ENCODE measurements at places on chromosomes 1 and 21. TPM values are rescaled to one million over a fixed set of nuclear protein-coding genes. Genes with fewer than 3 reads are reported as not detected.

Gene CCDC185
- not detected for total RNA-seq

DNA sequence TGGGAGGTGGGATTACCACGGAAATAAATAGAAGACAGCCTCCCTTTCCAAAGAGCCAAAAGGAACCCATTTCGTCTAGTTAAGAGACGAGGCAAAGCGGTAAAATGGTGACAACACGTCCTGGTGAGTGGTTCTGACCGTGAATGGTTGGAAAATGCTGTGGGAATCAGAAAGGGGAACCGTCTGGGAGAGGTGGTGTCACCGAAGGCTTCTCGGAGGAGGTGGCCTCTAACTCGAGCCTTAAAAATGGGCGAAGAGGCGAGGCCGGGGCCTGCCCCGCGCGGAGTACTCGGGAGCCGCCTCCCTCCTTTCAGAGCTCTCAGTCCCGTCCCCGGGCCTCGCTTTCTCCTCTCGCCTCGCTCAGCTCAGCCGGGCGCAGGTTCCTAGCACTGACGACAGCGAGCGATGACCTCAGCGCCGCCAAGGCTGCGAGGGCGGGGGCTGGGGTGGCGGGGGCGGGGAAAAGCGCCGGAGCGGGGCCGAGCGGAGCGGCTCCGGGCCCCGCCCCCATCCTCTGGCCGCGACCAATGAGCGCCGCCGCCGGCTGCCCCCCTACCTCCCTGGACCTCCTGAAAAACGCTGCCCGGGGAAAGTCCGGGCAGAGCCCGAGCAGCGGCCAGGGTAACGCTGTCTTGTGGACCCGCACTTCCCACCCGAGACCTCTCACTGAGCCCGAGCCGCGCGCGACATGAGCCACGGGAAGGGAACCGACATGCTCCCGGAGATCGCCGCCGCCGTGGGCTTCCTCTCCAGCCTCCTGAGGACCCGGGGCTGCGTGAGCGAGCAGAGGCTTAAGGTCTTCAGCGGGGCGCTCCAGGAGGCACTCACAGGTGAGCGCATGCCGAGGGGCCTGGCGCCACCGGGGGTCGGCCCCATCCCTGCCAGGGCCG is at the start of gene BTG2:
BTG2 (plus strand) TSS at position 601 of the 890 bp plus-strand sequence; CDS start at position 689, 88 bp downstream.
- DNase-seq = peak; percentile 98

DNA sequence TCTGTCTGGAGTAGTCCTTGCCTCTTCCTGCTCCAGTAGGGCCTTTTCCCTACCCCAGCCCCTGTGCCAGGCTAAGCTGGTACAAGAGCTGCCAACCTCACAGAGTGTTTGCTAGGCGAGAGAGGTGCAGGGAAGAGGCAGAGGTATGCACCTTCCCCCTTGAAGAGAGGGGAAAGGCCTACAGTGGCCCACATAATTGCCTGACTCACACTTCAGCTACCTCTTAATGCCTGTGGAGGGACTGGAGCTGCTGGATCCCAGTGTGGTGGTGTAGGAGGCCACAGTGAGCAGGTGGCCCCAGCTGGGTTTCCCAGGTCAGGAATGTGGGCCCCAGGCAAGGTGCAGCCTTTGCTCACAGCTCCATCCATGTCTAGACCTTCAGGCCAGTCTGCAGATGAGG is 3.3 kb upstream of the CCDC28B start:
- no peak for DNase-seq

DNA sequence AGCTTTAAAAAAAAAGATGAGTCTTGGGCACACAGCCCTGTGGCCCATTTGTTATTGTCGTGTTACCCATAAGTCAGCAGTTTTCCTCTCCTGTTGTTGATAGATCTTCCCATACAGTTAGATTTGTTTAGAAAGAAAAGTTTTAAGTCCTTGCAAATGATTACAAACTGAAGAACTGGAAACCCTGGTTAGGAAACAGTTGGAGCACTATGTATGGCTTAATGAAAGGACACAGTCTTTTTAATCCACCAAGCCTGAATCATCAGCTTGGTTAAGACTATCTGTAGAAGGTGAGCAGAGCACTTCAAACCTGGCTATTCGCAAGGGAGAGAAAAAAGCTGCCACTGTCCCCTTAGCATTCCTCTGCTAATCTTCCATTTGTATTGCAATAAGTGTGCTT is 241.0 kb downstream of the DISC1 start:
- no peak for DNase-seq

DNA sequence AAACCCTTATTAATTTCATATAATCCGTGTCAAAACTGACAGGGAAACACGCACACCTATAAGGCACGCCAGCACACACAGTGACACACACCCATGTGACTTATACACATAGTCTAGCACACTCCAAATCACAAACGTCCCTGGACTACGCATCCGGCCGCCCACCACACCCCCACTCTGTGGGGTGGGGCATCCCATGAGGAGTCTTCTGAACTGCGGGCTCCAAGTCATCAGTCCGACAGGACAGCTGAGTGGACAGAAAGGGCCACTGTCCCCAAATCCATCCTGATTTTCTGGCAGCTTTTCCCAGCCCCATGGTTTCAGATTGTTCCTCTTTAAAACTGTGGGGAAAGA is 829 bp downstream of the PEA15 start:
- peak; percentile 81 for DNase-seq

GRCh38 chr1:28147264-28148094 is 29.0 kb downstream of the PTAFR start:
- DNase-seq = peak; percentile 49

- no peak for DNase-seq
Measured at GRCh38 chr1:64072089-64072793, 131.2 kb upstream of the UBE2U start.

- no peak for DNase-seq
Measured at GRCh38 chr21:36766511-36766910, 67.6 kb downstream of the SIM2 start.

DNA sequence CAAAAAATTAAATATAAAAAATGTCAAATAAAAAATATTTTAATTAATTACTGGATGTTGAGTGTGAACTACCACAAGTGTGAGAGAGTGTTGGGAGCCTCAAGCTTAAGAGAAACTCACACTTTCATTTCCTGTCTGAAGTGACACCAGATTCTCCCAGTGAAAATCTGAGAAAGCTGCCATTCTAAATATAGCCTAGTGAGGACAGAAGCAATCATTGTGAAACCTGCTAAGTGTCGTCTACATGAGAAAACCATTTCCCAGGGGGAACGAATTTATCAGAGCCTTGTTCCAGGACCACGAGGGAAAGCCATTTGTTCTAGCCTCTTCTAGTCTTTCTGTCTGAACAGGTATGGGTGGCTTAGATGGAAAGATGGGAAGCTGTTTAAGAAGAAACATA is 329.3 kb upstream of the PRMT6 start:
- no peak for DNase-seq

Gene FH
- total RNA-seq = 49.5 TPM

DNA sequence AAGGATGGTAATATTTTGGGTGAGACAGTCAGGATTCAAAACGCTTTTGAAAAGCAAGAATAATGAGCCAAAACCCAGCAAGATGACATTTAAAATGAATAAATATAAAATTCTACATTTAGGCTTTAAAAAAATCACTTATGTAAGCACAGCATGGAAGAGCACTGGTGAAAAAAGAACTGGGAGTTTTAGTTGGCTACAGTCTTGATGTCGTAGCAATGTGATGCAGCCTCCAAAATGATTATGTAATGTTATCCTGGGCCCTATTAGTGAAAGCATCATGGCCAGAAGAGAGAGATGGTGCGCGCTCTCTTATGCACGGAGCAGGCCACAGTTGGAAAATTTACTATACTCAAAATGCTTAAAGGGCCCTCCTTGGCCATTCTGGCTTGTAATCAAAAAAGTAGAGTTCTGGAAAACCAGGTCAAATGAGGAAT is 5.1 kb downstream of the KCNJ9 start:
- no peak for DNase-seq

- no peak for DNase-seq
Measured at GRCh38 chr1:11654939-11655808, 497 bp downstream of the FBXO44 start.

Gene KIF17
- total RNA-seq = 82.2 TPM

Gene KAZN
- total RNA-seq = 149 TPM
